ENCODE measurements at places on chromosomes 7 and 10.
A peak's percentile ranks its signal among the peaks of the same experiment; 100 is the strongest.

- DNase-seq: peak; percentile 28
These were observed 1042.1 kb downstream of the TYW1 start for GRCh38 chr7:68038621-68039314.

DNA sequence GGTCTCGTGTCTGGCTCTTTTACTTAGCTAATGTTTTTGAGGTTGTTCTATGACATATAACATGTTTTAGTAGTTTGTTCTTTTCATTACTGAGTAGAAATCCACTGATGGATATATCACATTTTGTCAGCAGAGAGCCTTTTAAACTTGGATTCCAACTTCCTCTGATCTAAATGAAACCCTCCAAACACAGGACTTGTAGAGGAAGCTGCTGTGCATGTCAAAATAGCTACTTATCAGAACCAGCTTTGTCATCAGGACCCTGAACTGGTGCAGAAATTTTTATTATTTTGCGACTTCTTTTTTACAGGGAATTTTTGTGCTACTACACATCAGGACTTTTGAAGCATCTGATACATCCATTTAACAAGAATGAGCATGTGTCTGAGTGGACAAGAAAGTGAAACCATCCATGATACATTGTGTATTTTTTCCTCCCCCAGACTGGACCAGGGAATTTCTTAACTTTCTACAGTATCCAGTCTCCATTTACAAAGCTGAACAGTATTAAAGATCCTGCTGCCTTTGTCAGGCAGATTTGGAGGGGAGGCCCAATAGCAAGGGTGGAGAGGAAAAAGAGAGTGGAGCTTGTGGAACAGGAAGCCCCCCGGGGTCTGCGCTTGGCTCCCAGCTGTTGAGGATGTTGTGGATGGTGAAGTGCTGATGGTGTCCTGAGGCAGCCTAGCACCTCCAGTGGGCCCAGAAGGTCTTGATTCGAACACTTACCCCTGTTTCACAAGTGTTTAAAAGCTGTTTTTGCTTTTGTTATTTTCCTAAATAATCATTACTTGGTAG is 29.3 kb upstream of the MTPAP start:
- no peak for DNase-seq

DNA sequence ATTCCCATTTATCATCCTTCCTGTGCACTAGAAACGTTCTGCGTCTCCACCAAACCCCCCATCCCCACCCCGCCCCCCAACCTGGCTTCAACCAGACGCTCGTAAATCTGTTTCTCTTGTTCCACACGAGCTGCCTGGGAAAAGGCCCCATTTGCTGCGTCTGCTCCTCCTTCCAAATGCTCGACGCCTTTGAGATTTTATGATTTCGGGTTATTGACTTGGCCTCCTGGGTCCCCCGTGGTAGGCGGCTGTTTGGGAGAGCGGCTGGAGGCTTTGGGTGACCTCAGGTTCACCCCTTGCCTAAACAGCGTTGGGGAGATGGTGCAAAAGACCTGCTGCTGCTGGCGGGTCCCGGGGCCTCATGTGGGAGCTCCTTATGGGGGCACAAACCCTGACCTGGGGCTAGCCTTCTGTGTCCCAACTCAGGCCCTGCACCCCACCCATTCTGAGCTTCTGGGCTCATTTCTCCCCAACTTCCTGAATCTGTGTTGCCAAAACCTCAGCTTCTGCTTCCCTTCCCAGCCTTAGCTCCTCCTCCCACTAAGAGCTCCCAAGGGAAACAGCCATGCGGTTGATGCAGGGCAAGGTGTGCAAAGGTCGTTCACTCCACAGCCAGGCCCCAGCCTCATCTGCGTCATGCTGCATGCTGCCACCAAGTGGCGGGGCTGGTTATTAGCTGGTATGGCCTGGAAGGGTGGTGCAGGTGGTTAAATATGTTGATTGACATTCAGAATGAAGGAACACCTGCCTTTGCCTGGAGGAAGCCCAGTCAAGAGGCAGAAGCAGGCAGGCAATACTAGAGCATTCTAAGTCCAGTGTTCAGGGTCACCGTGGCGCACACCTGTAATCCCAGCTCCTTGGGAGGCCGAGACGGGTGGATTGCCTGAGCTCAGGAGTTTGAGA is 49.1 kb upstream of the ELN start:
- DNase-seq: no peak

- DNase-seq: no peak
These were observed 48.8 kb downstream of the ARHGAP22 start for GRCh38 chr10:48556065-48556464.

DNA sequence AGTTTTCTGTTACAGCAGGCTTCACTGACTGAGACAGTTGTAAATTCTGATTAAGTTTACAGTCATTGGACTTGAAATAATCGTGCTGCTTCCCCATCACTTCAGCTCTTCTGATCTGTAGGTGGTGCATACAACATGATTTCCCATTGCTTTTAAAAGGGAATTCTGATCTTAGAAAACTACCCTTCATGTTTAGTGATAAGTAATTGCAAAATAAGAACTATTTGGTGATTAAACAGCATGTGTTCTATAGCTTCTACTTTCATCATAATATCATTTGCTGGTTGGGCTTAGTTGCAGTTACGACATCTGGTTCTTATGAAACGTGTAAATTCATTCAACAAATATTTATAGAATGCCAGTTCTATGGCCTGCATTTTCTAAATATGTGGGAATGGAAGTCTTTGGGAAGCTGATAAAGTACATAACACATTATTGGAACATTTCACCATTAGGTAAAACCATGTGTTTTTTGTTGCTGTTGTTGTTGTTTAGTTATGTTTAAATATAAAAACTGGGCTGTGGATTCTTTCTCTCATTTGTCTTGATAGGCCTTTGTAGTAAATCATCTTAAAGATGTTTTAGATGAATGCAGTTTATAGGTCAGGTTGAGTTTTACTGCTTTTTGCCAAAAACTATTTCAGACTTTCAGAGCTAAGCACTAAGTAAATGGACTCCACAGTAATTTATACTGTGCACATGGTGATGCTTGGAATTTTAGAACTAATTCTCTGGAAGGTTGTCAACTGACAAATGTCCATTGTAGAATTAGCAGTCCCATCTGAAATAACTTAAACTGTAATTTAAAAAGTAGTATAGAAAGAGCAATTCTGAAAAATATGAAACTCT is 13.1 kb downstream of the GNAI1 start:
- DNase-seq: peak; percentile 74

DNA sequence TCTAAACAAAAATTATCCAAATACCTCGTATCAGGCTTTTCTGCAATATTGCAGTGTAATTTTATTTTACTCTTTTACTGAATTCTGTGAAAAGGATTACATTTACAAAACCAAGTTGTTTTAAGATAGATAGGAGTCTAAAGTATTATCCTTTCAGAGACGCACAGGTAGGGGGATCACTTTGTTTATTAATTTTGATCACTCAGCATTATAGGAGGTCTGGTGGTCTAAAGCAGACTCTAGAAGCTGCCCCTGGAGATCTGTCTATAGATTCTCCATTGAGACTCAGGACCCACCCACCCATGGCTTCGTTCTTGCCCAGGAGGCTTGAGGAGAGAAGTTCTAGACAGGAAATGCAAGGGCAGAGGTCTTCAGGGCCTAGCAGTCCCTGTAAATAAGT is 223.4 kb upstream of the YAE1 start:
- DNase-seq: no peak

All from astrocyte of the spinal cord (primary cell).